ENCODE measurements at places on chromosomes 12 and 14.

DNA sequence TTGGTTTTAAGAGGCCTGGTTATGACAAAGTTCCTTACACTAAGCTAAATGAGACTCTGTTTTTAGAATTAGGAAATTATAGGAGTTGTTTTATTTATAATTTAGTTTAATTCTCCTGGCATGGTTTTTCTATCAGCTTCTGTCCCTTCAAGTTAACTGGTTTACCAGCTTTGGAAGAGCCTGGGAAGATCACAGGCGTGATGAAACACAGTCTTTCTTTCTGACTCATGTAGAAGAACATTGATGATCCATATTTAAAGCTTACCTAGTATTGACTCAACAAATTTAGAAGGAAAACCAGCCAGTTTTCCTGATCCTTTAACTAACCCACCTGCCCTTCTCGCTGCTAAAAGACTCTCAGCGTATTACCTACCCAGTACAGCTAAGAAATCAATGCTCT lies 155.2 kb downstream of the TGFB3 start:
- DNase-seq, result no peak

DNA sequence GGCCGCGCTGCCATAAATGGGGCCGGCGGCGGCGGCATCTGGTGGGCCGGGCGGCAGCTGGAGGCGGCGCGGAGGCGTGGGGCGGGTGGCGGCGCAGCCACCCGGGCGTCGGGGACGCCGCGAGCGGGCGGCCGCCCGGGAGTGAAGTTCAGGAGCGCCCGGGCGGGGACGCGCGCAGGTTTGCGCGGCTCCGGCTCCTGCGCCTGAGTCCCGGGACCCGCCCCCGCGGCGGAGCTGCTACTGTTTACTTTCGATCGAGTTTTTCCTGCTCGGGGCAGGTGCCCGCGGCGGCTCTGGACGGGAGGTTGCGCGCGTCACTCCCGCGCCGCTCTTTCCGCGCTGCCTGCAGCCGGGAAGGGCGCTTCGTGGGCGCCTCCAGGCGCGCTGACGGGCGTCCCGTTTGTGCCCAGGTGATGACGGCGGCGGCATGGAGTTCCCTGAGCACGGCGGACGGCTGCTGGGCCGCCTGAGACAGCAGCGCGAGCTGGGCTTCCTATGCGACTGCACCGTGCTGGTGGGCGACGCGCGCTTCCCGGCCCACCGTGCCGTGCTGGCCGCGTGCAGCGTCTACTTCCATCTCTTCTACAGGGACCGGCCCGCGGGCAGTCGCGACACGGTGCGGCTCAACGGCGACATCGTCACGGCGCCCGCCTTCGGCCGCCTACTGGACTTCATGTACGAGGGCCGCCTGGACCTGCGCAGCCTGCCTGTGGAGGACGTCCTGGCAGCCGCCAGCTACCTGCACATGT lies at the start of gene ZBTB42:
Gene ZBTB42, plus strand, starts transcription at position 331 of the 749 bp plus-strand sequence. Its CDS starts 97 bp downstream, at position 428.
- DNase-seq, result peak; percentile 73

DNA sequence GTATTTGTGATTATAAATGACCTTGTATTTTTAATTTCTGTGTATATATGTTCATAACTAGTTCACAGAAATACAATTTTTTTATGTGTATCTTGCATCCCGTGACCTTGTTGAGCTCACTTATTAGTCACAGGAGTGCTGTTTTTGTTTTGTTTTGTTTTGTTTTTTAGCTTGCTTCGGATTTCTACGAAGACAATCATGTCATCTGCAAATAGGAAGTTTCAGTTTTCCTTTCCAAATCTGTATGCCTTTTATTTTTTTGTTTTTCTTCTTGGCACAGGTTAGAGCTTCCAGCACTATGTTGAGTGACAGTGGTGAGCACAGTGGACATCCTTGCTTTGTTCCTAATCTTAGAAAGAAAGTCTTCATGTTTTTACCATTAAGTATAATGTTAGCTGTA lies 229.2 kb upstream of the GARIN6 start:
- no peak for DNase-seq

DNA sequence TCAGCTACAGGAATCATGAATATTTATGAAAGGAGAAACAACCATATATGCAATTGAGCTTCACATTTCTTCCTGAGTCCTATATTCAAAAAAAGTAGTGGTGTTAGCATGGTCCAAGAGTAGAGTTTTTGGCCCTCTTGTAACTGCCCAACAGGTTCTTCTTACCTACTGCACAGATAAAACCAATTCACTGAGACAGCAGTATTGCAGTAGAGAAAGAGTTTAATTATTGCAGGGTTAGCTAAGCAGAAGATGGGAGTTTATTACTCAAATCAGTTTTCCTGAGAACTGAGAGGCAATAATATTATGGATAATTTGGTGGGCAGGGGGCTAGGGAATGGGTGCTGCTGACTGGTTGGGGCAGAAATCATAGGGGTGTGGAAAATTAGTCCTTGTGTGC lies 6.5 kb upstream of the CIPC start:
- no peak for DNase-seq

GRCh38 chr14:43166163-43166562 lies 1340.9 kb downstream of the FSCB start:
- no peak for DNase-seq

DNA sequence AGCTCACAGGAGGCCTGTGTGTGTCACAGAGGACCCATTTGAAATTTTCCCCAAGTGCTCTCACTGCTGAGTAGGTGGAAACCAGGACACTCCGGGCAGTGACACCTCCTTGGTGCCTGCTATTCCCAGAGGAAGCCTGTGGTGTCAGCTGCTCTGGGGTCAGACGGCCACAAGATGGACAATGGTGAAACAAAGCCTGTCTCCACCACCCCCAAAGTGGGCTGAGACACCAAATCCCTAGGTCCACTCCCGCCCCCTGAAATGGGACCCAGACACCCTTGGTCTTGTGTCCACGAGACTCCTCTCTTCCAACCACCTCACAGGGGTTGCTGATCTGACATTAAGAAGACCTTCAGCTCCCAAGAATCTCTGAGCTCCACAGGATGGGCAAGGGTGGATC lies 7.0 kb downstream of the KCNH3 start:
- DNase-seq, result no peak

DNA sequence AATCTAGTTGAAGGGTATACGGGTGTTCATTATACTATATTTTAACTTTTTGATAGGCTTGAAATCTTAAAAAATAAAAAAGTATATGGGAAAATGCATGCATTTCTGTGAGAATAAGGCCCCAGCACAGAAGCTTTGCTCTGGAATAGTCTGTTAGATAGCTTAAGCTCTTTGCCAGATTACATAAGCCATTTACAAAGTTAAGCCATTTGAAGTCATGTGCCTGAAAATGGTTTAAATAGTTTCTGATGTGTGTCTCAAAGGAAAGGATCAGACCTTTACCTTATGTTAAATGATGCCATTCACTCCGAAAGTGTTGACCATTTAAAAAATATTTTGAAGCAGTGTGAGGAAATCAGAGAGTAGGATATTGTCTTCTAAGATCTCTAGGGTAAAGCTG lies 51.3 kb downstream of the WASHC4 start:
- DNase-seq, result no peak

- DNase-seq, result peak; percentile 32
Observed at GRCh38 chr12:106645074-106645421, 62.2 kb downstream of the RFX4 start.

Measured in NCI-H510A treated with DMSO at 0.1 percent for 48 hours (cell line).